ENCODE measurements at places on chromosomes 11 and 22.

- DNase-seq: no peak
Measured at GRCh38 chr11:79167510-79168188, 273.2 kb downstream of the TENM4 start.

DNA sequence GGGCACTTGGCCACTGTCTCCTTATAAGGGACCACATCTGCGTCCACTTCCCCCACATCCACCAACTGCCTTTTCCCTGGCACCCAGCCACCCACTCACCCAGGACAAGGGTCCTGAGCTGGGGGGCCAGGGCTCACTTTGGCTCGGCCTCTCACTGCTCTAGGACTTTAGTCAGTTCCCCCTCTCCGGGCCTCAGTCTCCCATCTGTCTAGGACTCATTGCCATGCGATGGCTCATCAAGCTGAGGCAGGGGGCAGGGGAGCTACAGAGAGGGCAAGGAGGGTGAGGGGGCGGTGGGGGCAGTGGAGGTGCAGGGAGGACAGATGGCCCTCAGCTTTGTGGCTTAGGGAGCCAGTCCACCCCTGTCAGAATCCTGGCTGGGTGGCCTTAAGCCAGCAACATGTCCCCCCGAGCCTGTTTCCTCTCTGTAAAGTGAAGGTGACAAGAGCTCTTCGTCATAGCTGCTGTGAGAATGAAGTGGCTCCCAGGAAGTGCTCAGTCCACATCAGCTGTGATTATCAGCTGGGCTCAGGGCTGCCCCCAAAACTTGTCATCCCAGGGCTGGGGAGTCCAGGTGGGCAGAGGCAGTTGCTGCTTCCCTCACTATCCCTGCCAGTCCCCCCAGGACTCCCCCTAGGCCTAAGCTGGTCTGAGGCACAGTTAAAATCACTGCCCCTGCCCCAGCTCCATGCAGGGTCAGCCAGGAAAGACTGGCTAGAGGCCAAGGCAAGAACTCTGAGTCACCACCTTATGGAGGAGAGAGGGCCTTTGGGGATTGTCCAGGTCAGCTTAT is 14.9 kb downstream of the RAC2 start:
- no peak for DNase-seq

GRCh38 chr11:44179173-44179572 is 83.7 kb downstream of the EXT2 start:
- no peak for DNase-seq

DNA sequence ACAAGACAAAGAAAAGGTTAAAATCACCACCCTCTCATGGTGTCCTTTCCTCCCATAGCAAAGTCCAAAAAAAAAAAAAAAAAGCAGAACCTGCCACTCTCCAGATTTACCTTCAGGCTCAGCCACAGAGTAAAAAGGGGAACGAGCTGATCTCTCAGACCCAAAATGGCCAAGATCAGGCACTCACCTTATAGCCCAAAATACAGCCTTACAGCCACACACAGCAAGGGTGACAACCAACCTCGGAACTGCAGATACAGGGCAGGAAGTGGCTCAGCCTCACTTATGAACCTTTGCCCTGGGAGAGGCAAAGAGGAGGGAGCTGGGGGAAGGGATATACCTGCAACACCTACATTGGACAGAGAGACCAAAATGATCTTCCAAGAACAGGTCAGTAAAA is 4.5 kb downstream of the FHIP1B start:
- DNase-seq: no peak

DNA sequence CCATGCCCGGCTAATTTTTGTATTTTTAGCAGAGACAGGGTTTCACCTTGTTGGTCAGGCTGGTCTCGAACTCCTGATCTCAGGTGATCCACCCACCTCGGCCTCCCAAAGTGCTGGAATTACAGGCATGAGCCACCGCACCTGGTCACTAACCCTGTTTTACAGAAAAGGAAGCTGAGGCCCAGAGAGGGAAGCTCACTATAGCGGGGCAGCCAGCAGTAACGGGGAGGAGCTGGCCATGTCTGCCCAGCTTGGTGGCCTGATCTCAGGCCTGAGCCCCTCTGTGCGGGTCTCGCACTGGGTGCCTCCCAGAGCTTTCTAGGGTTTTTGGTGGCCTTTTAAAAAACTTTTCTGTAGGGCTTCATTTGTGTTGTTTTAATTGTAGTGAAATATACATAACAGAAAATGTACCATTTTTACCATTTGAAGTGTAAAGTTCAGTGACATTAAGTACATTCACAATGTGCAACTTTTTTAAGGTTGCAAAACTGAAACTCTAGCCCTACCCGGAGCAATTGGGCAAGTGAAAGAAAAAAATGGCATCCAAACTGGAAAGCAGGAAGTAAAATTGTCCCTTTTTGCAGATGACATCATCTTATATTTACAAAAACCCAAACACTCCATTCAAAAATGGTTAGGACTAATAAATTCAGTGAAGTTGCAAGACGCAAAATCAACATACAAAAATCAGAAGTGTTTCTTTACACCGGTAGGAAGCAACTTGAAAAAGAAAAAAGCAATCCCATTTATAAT is 14.5 kb upstream of the CYTH4 start:
- DNase-seq: no peak

GRCh38 chr11:10379871-10380568 is 75.0 kb upstream of the AMPD3 start:
- no peak for DNase-seq

DNA sequence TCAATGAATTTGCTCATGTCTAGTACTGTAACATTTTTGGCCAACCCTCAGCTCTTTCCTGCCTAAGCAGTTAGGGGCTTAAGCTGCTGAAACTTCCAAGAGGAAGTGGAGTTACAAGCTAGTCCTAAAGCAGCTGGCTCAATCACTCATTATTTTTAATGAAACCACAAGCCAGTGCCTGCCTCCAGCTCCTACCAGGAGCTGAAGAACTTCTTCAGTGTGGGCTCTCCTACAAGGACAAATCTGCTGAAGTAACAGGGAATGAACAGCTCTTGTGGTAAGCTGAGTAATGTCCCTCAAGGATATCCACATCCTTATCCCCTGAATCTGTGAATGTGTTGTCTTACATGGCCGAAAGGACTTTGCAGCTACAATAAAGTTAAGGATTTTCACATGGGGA is 112.5 kb downstream of the BBOX1 start:
- no peak for DNase-seq

DNA sequence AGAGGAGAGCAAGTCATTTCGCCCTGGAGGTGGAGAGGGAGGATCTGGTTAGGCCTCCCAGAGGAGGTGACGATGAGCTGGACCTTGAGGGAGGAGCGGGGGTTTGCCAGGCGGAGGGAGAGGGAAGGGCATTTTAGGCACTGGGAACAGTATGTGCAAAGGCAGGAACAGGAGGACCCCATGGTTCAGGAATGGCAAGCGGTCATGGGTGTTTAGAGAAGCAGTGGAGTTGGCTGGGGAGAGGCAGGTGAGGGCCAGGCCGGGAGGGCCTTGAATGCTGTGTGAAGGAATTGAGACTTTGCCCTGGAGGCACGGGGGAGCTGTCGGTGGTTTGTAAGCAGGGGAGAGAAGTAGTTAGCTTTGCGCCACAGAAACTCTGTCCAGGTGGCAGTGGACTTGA is 10.3 kb downstream of the PRDM11 start:
- DNase-seq: no peak

DNA sequence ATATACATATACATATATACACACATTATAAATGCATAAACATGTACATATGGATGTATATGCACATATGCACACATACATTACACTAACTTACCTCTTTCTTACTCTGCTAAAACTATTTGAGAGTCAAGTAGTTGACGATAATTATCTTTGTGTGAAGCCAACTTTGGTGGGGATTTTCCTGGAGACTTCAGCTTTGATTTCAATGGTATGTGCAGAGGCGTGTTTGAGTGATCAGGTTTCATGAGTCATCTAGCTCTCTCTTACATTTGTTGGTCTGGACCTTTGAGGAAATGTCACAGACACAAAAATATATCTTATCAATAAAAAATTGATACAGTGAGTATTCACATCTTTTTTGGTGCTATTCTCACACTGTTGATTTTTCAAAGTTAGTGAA is 769.1 kb upstream of the LUZP2 start:
- peak; percentile 64 for DNase-seq

- no peak for DNase-seq
Measured at GRCh38 chr11:57251037-57251436, 14.0 kb upstream of the APLNR start.

DNA sequence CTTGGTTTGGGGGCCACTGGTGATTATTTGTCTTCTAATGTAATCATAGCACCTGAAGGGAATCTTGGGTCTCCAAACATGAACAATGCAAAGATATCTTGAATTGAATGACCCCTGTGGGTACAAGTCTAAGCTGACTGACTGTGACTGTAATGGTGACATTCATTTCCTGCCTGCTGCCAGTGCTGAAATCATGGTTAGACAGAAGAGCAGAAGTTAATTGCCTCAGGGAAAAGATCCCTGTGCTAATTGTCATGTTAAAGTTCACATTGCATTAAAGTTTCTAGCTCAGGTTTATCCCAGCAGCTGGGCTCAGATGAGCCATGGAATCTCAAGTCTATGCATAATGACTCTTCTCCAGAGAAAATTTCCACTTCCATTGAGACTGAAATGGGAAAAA is 772.0 kb downstream of the ETS1 start:
- no peak for DNase-seq
